PC-3 (cell line): ENCODE measurements at places on chromosomes 12 and 14. TPM values are rescaled to one million over a fixed set of nuclear protein-coding genes. Genes with fewer than 3 reads are reported as not detected.

The PCNX4 gene
- 117 and 151 TPM in 2 replicates for total RNA-seq

- no peaks in the 10 kb centered on the region for H3K36me3 ChIP-seq
- peaks cover 22% of the 10 kb centered on the region for H3K4me1 ChIP-seq
- no peak for DNase-seq
- H3K27ac ChIP-seq: no peak overlapping the region
Observed at GRCh38 chr12:95179011-95179410, 38.3 kb downstream of the FGD6 start.

- no peaks in the 10 kb centered on the region for H3K4me1 ChIP-seq
- no peaks in the 10 kb centered on the region for H3K36me3 ChIP-seq
- H3K27me3 ChIP-seq: no peaks in the 10 kb centered on the region
Observed at GRCh38 chr12:67582844-67583243, 65.7 kb upstream of the DYRK2 start.

The NELL2 gene
- 0.80 TPM in 1 of 2 replicates, not detected in the other for total RNA-seq

The FLVCR2 gene
- total RNA-seq: 1.8 and 3.9 TPM in 2 replicates

GRCh38 chr14:68255693-68256178 is 436.2 kb downstream of the RAD51B start:
- H3K27ac ChIP-seq: peak overlapping the region; percentile 29
- H3K4me1 ChIP-seq: peaks cover 34% of the 10 kb centered on the region
- no peak overlapping the region for H3K4me3 ChIP-seq
- peak; percentile 94 for DNase-seq
- H3K27me3 ChIP-seq: no peaks in the 10 kb centered on the region

GRCh38 chr12:18074001-18074400 is 16.0 kb downstream of the RERGL start:
- peak overlapping the region; percentile 48 for H3K27ac ChIP-seq
- no peaks in the 10 kb centered on the region for H3K27me3 ChIP-seq
- DNase-seq: peak; percentile 67

The ERG28 gene
- 12.5 and 13.9 TPM in 2 replicates for total RNA-seq

The CFAP251 gene
- 3.2 and 11.5 TPM in 2 replicates for total RNA-seq

DNA sequence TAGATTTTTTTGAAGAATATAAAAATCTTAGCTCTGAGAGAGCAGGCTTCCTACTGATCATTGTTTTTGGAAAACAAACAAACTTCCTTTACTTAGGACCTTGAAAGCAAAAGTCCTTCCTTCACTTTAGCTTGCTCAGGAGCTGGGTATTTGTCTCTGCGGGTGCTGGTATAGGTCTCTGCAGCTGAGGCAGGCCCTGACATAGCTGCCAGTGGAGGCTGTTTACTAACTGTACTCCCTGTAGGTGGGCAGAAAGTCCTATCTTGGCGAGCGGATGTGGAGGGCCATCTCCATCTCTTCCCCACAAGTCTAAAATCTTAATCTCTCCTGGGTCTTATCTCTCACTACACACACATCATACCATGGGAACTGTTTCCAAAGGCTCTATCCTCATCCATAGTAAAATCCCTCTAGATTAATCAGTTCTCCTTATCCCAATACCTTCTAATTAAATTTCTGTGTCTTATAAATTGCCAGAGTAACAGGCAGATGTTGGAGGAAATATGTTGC is 4.1 kb upstream of the MIA2 start:
- H3K27ac ChIP-seq: no peak overlapping the region
- H3K36me3 ChIP-seq: no peaks in the 10 kb centered on the region
- DNase-seq: no peak
- no peaks in the 10 kb centered on the region for H3K4me1 ChIP-seq
- H3K4me3 ChIP-seq: no peak overlapping the region
- no peaks in the 10 kb centered on the region for H3K27me3 ChIP-seq

The ANKRD33 gene
- total RNA-seq: not detected in 2 replicates

DNA sequence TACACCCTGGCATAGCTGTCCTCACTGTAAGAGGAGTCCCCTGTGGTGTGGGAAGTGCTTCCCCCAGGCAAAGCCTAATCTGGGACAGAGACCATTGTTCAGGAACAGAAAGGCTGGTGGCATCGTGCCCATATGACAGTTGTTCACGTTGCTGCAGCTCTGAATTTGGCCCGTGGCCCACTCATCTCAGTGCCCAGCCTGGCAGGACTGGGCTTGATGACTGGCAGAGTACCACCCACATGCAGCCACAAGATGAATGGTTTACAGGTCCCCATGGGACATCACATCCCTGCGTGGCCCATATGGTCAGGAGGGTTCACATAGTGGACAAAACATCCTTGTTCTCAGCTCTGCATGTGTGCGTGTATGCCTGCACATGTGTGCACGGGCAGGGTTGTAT is 17.5 kb downstream of the IQSEC3 start:
- H3K36me3 ChIP-seq: no peaks in the 10 kb centered on the region
- H3K27ac ChIP-seq: no peak overlapping the region

The BMAL2 gene
- total RNA-seq: 126 and 137 TPM in 2 replicates

DNA sequence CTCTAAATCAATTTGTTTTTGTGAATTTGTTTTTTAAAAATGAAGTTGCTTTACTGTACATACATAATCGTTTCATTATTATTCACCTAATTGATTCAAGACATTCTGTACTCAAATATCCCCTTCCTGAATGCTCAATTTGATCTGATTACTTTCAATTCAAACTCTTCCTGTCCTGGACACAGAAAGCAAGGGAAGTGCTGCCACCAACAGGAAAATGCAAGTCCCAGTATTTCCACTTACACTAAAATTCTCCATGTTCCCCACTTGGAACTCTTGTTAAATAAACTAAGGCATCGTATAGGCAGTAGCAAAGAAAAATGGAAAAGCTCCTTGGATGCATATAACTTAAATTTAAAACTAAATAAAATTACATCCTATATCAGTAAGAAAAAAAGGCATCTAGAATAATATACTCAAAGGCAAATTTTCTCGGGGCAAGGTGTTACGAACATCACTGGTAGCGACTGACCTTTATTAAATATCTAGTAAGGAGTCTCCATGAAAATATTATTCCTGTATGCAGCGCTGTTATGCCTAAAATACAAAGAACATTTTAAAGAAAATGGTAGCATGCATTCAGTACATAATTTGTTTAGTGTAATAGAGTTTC is 72.0 kb upstream of the DBX2 start:
- H3K4me3 ChIP-seq: no peak overlapping the region
- DNase-seq: peak; percentile 49
- H3K27me3 ChIP-seq: 0 out of 2 replicates have a peak, but pooled peaks cover 1% of the 10 kb centered on the region
- no peak overlapping the region for H3K27ac ChIP-seq

The ERP27 gene
- not detected in 2 replicates for total RNA-seq

DNA sequence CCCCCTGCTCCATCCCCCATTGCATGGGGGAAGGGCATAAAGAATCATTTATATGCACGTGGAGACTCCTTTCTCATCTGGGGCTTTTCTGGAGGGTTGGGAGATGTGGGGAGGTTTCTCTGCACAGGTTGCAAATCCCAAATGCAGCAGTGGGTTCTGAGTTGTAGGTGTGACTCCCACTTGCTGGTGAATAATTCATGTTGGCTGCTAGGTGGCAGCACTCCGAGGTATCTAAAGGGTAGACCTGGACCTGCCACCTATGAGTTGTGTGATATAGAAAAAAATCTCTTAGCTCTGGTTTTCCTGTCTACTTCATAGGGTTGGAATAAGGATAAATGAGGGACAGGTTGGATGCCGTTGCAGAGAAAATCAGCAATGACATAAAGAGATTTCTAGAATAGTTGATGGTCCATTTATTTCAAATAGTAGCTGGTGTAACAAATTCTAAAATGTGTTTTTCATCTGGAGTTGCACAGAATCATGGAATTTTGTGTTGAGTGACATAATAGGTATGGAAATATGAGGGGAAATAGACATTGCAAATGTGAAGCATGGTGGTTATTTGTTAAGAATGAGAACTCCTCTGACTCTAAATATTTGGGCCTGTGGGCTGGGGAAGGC is 4.6 kb downstream of the MARCHF9 start:
- H3K4me1 ChIP-seq: peaks cover 13% of the 10 kb centered on the region
- H3K4me3 ChIP-seq: no peak overlapping the region
- no peak overlapping the region for H3K27ac ChIP-seq
- peak; percentile 56 for DNase-seq
- H3K27me3 ChIP-seq: no peaks in the 10 kb centered on the region
- no peaks in the 10 kb centered on the region for H3K36me3 ChIP-seq

- no peak for DNase-seq
- H3K4me3 ChIP-seq: no peak overlapping the region
- no peaks in the 10 kb centered on the region for H3K4me1 ChIP-seq
- H3K36me3 ChIP-seq: peaks cover 93% of the 10 kb centered on the region
- no peaks in the 10 kb centered on the region for H3K27me3 ChIP-seq
Observed at GRCh38 chr14:68877993-68878575, 85.2 kb upstream of the ZFP36L1 start.

- DNase-seq: peak; percentile 14
- H3K4me3 ChIP-seq: peak overlapping the region; percentile 99
- H3K27me3 ChIP-seq: no peaks in the 10 kb centered on the region
- H3K4me1 ChIP-seq: peaks cover 6% of the 10 kb centered on the region
- peak overlapping the region; percentile 62 for H3K27ac ChIP-seq
Observed at GRCh38 chr12:2003676-2004112, 563 bp downstream of the DCP1B start.

DNA sequence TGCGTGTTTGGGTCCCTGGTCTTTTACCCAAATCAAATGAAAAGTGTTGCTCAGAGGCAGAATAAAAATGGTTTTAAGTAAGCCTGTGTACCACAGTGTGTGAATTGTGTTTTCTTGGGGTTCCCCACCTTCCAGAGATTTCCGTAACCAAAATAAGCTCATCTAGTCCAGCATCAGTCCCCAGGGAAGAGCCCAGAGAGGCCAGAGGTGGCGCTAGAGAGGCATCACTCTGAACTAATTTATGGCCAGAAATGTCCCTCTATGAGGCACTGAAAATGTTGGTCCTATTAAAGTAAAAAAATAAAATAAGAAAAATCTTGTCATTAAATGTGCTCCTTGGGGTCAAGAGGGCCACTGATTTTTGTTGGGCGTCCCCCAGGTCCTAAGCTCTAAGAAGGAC is 24.9 kb upstream of the PRKAB1 start:
- H3K4me3 ChIP-seq: no peak overlapping the region
- no peaks in the 10 kb centered on the region for H3K4me1 ChIP-seq
- no peaks in the 10 kb centered on the region for H3K36me3 ChIP-seq
- peaks cover 59% of the 10 kb centered on the region for H3K27me3 ChIP-seq
- H3K27ac ChIP-seq: no peak overlapping the region

The AMN gene
- total RNA-seq: 0.17 TPM in 1 of 2 replicates, not detected in the other

The ASB2 gene
- 0.12 and 0.22 TPM in 2 replicates for total RNA-seq

DNA sequence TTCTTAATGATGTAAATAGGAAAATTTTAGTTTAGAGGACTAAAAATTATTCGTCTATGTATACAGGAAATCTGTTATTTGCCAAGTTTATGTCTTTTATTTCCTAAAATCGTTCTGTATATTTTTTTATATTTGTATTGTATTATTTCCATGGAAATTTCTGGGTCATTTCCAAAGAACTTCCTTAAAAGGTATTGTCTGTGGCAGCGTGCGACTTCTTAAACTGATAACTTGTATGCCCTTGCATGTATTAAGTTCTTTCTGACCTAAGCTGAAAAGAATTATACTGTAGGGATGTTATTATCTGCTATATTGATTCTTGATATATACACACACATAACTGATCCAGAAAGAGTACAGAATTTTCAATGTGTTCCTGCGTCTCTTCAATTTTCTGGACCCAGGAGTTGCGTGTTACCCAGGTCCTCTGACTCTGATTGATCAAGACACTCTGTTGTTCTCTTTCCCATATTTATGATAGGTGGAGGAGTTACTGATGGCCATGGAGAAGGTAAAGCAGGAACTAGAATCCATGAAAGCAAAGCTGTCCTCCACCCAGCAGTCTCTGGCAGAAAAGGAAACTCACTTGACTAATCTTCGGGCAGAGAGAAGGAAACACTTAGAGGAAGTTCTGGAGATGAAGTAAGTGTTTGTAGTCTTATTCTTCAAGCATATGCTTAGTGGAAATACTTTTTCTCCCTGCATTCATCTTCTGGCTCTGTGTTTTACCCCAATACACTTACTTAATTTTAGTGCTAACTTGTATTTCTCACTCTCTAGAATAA is 298.5 kb downstream of the ERC1 start:
- H3K4me3 ChIP-seq: no peak overlapping the region
- H3K36me3 ChIP-seq: 0 out of 2 replicates have a peak, but pooled peaks cover 4% of the 10 kb centered on the region
- no peaks in the 10 kb centered on the region for H3K4me1 ChIP-seq
- no peaks in the 10 kb centered on the region for H3K27me3 ChIP-seq
- H3K27ac ChIP-seq: no peak overlapping the region

- H3K4me1 ChIP-seq: no peaks in the 10 kb centered on the region
- peaks cover 3% of the 10 kb centered on the region; the same call in 1 of the 2 replicates for H3K27me3 ChIP-seq
- no peaks in the 10 kb centered on the region for H3K36me3 ChIP-seq
- H3K4me3 ChIP-seq: no peak overlapping the region
Observed at GRCh38 chr12:52759218-52759617, 17.9 kb downstream of the KRT76 start.

The TCL1B gene
- not detected in 2 replicates for total RNA-seq

The NKX2-1 gene
- total RNA-seq: not detected in 2 replicates

- peaks cover 37% of the 10 kb centered on the region for H3K36me3 ChIP-seq
- H3K27ac ChIP-seq: no peak overlapping the region
- no peaks in the 10 kb centered on the region for H3K27me3 ChIP-seq
Observed at GRCh38 chr12:131749618-131750315, 38.9 kb downstream of the SFSWAP start.

The IKBIP gene
- total RNA-seq: 11.1 and 14.6 TPM in 2 replicates
